Activated naive CD4-positive, alpha-beta T cell treated with anti-CD3 and anti-CD28 coated beads, Interleukin-2, amount 50 U/mL, for 16 hours (primary cell): ENCODE measurements at places on chromosomes 1 and 21.

DNA sequence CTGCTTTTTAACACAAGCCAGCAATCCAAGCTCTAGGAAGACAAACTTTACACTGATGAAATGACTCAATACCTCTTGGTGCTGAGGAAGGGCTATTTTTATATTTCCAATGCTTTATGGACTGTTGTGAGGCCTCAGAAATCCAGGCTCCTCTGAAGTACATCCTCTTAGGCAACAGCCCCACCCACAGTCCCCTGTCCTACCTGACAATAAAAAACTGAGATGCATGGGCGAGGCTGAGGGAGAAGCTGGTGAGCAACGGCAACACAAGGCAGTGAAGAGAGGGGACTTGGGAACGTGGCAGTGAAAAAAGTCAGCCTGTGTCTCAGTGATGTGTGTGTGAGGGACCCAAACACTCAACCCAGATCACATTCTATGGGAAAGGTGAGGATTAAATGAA, 10.1 kb upstream of the CPT2 start:
- DNase-seq, result no peak

DNA sequence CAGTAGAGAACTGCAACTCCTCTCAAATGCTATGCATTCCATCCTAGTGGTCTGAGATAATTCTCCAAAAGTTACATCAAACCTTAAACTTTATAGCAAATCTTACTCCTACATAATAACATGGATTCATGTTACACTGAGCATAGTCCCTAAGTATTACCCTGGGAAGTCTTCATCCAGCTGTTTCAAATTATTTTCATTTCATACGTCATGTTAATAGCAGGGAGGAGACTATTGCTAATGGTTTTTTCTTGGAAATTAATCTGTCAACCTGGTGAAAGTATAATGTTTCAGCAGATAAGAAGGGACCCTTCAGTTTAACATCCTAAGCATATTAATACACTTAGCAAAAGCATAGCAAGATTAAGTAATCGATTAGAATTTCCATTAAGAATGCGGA, 318.1 kb downstream of the USP25 start:
- no peak for DNase-seq

- no peak for DNase-seq
Measured at GRCh38 chr1:238499021-238499420, 608.3 kb upstream of the ZP4 start.

- no peak for DNase-seq
Measured at GRCh38 chr1:30253361-30253760, 470.0 kb downstream of the MATN1 start.

GRCh38 chr21:46125846-46126301, 28.0 kb downstream of the COL6A2 start:
- DNase-seq, result no peak

GRCh38 chr1:247829656-247830055, 5.7 kb upstream of the OR14A16 start:
- DNase-seq, result no peak
